Left cardiac atrium (tissue), 4 donors: ENCODE measurements at places on chromosomes 2 and 18.

GRCh38 chr2:142874293-142874814, 3.1 kb upstream of the KYNU start:
- DNase-seq = peak; percentile 22

GRCh38 chr2:200136655-200137054, 169.8 kb upstream of the SPATS2L start:
- no peak for DNase-seq

DNA sequence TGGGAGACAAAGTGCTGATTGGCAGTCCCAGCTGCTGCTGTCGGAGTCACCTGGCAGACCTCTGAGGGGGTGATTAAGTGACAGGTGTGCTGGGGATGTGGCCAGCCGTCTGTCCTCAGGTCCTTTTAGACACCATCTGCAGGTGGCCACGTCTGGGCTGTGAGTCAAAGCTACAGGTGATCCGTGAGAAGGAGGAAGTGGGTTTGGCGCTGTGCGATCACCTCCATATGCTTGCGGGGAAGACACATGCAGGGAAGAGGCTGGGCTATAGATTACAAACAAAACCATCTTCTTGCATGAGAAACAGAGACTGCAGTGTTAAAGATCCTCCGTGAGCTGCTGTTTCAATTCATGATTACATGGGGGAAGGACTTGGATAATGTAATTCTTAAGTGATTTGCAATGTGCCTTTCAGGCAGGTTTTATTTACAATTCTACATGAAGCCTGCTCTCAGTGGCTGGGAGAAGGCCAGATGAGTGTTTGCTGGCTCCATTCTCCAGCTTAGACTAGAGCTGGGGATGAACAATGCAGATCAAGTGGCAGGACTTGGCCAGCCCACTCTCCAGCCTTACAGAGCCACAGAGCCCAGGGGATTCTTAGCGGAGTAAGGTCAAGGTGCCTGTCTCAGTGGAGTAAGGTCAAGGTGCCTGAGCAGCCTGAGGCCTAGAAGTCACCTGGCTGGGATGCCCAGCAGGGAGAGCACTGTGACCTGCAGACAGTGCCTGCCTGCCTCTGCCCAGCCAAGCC, 87.8 kb downstream of the LYPD1 start:
- no peak for DNase-seq

DNA sequence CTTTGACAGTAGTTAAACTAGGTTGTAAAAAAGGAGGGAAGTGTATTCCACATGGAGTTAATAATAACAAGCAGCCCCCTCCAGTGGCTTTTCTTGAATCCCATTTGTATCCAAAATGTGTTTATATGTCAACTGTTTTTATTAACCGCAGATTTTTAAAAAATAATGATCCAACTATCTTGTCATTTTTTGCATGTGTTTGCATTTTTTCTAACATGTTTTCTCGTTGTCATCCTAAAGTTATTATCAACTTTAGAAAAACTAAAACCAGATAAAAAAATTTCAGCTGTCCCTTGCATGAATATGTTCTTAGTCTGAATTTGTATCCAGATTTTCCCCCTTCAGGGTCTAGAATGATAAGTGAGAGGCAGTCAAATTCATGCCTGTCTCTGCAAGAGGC, 1063.3 kb downstream of the BCL11A start:
- DNase-seq = no peak
